ENCODE measurements at places on chromosomes 12 and 14. TPM values are rescaled to one million over a fixed set of nuclear protein-coding genes. Genes with fewer than 3 reads are reported as not detected.

Gene ARMH4
- 1.4 TPM for total RNA-seq

Gene WSCD2
- not detected for total RNA-seq

Gene SYNDIG1L
- not detected for total RNA-seq

GRCh38 chr12:66190519-66191370 is 1.7 kb downstream of the IRAK3 start:
- DNase-seq: no peak

Gene RNASE7
- total RNA-seq: not detected

DNA sequence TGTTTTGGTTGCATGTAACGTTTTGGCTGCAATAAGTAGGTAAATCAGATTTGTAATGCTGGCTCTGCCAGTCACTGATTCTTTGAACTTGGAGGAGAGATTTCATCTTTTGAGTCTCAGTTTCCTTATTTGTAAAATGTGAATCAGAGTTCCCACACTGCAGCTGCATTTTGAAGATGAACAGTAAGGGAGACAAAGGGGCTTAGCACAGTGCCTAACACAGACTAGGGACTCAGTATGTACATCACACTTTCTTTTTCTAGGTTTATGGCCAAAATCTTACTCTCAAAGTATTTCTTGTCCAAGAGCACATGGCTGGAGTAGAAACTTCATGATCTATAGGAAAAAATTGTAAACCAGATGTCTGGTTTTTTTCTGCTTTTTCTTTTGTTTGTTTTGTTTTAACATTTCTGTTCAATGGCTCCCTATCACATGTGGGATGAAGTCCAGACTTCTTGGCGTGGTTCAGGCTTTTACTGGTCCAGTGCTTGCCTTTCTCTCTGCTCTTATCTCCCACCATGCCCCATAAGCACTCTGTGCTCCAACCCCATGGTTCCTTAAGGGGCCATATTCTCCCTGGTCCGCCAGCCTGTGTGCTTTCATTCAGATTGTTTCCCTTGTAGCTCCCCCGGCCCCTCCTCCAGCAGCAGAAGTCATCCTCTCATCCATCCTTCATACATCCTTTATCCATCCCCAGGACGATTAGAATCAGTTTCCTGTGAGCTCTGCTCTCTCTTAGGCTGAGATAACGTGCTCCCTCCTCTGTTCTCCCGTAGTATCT is 58.0 kb downstream of the SYNE2 start:
- DNase-seq: no peak

- DNase-seq: no peak
Measured at GRCh38 chr14:102568115-102568614, 24.3 kb upstream of the RCOR1 start.

All from dermis microvascular lymphatic vessel endothelial cell (primary cell).